ENCODE measurements at places on chromosomes 5 and 9.

- DNase-seq: no peak
These were observed 90.2 kb downstream of the RXRA start for GRCh38 chr9:134416385-134417015.

DNA sequence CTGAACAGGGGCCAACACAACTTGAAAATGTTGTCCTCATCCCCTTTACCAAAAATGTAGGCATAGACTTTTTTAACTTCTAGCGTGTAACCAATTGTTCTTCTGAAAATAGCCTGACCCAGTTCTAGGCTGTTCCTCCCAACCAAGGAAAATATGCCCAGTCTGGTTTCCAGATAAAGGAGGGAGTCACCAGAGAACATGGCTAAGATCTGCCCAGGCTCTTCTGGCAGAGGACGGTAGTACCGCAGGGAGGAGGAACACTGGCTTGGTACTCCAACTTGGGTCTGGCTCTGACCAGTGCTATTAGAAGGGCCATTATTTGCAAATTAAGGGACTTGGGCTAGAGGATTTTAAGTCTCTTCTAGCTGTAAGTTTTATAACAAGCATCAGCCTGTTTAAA lies 63.1 kb downstream of the GRAMD2B start:
- DNase-seq: no peak

- DNase-seq: peak; percentile 98
These were observed 57.3 kb downstream of the GADD45G start for GRCh38 chr9:89661956-89662717.

DNA sequence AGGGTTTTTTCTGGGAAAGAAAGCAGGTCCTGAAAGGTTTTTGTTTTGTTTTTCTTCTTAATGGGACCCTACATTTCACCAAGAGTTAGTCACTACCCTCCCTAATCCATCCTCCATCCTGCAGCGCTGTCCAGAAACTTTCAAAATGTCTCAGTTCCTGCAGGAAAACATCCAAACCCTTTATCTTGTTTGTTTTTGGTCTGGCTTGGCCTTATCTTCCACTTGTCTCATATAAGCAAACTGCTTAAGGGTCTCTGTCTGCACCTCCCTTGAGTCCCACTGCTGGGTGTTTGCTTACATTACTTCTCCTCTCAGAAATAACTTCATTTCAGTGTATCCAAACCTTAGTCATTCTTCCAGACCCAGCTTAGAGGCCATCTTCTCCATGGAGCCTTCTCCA lies 11.0 kb upstream of the TRAF1 start:
- DNase-seq: peak; percentile 21

DNA sequence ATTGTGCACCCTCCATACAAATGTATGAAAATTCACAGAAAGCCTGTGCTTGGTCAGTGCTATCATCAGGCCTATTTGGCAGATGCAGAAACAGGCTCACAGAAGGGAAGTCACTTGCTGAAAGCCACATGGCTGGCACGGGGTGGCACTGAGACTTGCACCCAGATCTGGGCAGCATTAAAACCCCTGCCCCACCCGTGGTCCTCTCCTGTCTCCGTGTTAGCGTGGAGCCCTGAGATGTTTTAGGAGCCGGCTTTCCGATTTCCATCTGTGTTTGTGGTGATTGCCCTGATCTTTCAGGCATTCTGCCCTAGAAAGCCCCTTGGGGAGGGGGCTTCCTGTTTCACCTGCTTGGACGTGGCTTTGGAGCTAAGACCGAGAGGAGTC lies 102.2 kb upstream of the IER5L start:
- no peak for DNase-seq

DNA sequence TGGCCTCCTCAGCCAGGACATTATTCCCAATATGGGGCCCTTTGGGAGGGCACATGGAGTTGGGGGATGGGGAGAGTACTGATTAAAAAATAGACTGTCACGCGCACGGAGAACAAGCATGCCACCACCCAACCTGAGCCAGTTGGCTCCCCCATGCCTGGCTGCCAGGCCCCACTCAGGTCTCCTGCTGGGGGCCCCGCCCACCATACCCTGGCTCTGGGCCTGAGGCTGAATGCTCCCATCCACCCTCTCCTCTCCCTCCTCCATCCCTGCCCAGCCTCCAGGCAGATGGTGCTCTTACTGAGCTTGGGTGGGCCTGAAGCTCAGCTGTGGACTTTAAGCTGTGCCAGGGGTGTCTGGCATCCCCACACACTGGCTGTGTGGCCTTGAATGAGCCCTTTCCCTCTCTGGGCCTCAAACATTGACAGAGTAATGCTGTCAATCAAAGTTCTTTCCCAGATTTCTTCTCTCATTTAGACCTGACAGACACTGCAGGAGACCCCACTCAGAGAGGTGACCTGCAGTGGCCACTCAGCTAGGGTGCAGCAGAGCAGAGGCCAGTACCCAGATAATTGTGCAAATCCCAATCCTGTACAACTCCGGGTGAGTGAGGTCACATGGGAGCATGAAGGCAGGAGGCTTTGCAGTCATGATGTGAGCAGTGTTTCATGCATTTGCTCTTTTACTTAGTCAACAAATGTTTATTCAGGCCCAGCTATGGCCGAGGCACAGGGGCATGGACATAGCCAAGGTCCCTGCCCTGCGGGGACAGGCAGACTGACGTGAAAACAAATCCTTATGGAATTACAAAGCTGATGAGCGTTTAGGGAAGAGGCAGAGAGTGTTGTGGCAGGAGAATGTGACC lies 9.8 kb upstream of the SYNPO start:
- DNase-seq: no peak

DNA sequence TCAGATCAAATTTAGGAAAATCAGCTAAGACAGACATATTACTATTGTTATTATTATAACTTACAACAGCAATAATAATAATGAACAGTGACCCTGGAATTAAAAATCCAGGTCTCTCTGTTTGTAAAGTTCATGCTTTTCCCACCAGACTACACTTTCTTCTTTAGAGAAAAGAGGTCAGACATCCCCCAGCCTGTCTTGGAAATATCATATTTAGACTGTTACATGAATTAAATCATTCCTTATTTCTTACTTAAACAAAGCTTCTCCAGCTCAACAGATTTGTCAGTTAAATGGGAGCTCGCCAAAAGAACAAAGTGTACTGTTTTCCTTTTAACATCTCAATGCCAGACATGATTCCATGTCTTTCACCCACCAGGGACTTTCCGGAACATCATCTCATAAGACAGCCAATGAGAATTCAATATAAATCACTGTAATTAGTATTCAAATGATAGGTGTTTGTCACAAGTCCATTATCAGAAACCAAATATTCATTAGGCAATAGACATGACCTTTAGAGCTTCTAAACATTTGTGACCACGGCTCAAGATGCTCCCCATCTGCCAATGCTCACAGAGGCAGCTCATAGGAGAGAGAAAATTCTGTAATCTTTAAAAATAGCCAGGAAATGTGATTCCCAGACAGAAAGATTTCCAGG lies 351.9 kb downstream of the ENC1 start:
- DNase-seq: peak; percentile 80

- peak; percentile 33 for DNase-seq
These were observed 29.7 kb upstream of the AKNA start for GRCh38 chr9:114417511-114417910.

GRCh38 chr5:163310997-163311396 lies 126.4 kb upstream of the CCNG1 start:
- no peak for DNase-seq

DNA sequence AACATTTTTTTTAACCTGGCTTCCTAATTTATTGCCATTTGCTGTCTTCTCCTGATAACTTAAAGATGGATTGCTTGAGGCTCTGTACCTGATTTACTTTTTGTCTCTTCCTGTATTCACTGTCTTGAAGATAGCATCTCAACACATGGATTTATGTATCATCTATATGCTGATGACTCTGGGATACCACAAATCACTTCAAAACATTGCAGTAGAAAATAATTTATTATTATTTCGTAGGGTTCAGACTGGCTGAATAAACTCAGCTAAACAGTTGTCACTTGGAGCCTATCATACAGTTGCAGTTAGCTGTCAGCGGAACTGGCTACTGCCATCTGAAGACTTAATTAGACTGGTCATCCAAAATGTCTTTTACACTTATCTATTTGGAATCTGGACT lies 1025.2 kb upstream of the CDH18 start:
- no peak for DNase-seq

DNA sequence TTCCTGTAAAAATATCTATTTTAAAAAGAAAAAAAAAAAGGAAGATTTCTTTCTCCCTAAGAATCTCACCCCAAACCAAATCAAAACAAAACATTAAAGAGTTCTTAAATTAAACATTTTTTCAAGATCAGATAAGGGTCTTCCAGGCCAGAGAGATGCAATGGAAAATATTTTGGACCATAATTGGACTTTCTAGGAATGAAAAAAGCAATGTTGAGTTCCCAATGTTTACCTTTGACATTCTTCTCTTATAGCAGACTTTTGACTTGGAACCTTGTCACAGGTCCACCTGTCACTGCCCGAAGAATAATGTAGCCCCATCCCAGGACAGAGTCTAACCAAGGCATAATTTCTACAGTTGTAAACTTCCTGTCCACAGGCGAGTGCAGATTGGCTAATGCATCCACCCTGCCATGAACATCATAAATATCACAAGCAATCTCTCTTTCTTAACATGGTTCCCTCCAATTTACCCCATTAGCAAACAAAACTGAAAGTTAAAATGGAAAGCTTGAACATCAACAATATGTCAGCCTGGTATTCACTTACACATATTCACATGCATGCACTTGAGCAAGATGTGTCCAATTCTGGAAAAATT lies 121.7 kb upstream of the ZNF366 start:
- no peak for DNase-seq

DNA sequence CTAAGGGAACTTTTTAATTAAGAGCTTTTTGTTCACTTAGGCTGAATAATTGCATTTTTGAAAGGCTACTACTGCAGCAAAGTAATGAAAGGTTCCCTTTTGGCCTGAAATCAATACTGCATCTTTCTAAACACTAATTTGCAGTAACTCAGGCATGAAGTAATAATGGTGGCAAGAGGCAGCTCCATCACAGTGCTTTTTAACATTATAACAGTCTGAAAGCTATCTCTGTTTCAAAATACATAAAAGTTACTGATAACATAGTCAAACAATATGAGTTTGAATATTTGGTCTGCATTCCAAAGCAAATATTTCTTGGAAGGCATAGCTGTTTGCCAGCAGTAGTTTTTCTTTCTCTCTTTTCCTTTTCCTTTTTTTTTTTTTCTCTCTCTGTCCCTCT lies 113.4 kb downstream of the FBN2 start:
- DNase-seq: no peak

GRCh38 chr9:4344946-4345345 lies 45.1 kb upstream of the GLIS3 start:
- no peak for DNase-seq

DNA sequence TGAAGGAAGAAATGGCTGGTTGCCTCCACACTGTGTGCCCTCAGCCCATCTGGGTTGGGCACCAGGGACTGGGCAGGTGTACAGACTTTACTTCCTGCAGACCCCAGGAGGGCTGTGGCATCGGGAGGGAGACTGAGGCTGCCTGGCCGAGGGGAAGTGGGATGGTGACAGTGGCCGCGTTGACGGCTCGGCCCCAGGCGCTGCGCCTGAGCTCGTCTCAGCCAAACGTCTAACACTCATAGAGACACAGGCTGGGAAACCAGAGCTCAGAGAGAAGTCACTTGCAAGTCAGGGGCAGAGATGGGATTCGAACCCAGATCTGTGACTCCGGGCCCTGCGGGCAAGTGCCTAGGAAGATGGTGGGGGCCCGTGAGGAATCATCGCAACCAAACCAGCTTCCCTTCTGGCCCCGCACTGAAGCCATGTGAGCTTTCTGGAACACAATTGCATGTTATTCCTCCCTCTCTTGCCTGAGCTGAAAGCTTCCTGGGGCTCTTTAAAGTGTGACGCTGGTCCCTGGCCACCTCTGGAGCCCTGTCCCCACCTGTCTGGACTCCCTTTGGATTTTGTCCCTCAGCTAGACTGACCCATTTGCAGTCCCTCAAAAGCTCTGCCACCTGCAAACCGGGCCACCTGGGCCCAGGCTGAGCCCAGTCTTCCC lies 53.1 kb upstream of the FUBP3 start:
- no peak for DNase-seq

- DNase-seq: no peak
These were observed 230.4 kb upstream of the PUM3 start for GRCh38 chr9:3074247-3074646.

GRCh38 chr5:139664086-139664693 lies 16.0 kb downstream of the CXXC5 start:
- DNase-seq: no peak

DNA sequence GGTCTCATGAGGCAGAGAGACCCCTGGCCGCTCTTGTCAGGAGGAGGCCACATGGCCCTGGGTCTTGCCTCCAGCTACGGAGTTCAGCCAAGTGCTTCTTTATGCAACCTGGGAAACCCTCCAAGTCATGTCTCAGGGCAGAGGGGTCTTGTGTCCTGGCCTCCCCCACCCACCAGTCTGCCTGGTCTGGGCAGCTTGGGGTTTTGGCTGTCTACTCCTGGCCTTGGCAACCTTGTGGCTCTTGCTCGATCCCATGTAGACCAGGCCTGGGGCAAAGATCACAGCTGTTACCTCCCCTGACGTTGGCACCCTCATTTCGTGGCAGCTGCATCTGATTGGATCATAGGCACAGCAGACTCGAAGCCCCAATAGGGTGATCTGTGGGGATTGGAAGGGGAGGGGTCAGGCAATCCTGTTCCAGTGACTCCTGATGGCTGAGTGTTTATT lies 28.4 kb downstream of the JADE2 start:
- peak; percentile 68 for DNase-seq

DNA sequence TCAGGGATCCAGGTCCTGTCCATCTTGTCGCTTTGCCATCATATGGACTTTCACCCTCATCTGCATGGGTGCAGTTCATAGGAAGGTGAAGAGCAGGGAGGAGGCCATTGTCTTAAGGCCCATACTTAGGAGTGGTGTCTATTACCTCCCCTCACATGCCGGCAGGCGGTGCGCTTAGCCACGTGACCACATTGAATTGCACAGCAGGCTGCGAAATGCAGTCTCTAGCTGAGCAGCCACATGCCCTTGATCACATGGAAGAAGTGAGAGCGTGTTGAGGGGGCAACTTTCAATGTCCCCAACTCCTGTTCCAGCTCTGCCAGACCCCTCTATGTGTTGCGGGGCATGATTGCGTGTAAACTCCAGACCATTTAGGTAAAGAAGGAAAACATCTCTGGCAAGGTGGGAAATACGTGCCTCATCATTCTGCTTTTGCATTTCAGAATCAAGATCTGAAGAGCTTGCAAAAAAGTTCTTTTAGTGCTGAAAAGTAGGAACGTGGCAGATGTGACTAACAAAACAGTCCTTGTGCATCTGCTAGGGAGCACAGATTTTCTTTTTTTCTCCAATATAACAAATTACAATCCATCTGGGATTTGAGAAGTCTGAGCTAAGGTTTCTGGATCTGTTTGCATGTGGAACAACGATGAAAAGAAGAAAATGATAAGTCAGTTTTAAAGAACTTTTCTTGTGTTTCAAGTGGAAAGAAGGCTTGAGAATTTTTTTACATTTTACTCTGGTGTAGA lies 34.4 kb downstream of the ROPN1L start:
- no peak for DNase-seq

DNA sequence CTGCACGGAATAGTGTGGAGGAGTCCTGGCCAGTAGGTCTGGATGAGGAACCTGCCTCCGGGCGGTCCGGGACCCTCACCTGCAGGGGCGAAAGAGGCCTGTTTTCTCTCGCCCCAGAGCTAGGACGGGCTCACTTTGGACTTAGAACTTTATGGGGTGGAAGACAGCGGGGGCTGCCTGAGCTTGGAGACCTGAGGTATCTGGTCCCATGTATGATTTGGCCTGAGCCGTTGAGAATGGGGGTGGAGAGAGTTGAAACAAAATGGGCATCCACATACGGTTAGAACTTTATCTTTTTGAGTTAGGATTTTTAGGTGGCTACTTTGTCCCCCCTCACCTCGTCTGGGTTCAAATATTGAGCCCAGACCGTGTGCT lies 681 bp upstream of the ETF1 start:
- no peak for DNase-seq
